ENCODE measurements at places on chromosomes 1 and 21. TPM values are rescaled to one million over a fixed set of nuclear protein-coding genes. Genes with fewer than 3 reads are reported as not detected.

DNA sequence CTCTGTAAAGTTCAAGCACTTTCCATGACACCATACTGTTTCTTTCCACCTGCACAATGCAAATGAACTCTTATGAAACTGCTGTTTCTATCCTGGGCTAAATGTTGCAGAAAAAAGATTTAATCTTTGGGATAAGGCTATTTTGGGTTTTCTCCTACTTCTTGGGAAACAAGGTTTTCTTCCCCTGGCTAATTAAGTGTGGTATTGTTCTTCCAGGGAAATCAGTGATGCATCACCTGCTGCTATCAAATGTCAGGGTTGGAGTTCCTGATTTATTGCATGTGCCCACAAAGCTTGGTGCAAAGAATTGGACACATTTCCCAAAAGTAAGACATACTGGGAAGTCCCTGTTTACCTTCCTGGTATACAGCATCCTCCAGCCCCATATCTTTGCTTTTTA, 6.0 kb upstream of the RGS4 start:
- DNase-seq = no peak

GRCh38 chr1:191022856-191023255, 545.2 kb upstream of the BRINP3 start:
- no peak for DNase-seq

Gene GPA33
- not detected for polyA plus RNA-seq

DNA sequence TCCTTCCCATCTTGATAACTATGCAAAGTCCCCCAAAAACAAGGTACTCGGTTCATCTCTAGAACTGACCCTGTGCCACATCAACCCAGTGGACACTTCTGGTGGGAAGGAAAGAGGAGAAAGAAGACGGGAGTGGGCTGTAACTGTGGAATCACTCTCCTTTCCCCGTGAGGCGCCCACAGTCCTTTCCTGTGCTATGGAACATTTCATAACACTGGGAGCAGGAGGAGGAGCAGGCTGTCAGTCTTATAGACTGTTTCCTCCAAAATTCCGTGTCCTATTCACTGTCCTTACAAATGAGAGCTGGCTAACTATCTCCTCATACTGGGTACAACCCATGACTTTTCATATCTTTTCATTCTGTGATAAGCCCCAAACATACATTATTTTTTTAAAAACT, 40.7 kb downstream of the PLEKHA6 start:
- no peak for DNase-seq

DNA sequence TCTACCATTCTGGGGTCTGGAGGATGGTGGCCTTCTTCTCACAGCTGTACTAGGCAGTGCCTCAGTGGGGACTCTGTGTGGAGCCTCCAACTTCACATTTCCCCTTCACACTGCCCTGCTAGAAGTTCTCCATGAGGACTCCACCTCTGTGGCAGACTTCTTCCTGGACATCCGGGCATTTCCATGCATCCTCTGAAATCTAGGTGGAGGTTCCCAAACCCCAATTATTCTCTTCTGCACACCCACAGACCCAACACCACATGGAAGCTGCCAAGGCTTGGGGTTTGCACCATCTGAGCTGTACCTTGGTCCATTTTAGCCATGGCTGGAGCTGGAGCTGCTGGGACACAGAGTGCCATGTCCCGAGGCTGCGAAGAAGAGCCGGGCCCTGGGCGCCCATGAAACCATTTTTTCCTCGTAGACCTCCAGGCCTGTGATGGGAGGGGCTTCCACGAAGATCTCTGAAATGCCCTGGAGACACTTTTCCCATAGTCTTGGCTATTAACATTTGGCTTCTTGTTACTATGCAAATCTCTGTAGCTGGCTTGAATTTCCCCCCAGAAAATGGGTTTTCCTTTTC, 170.5 kb downstream of the FOXD2 start:
- DNase-seq = no peak

Gene SLC27A3
- 31.5 TPM for polyA plus RNA-seq

DNA sequence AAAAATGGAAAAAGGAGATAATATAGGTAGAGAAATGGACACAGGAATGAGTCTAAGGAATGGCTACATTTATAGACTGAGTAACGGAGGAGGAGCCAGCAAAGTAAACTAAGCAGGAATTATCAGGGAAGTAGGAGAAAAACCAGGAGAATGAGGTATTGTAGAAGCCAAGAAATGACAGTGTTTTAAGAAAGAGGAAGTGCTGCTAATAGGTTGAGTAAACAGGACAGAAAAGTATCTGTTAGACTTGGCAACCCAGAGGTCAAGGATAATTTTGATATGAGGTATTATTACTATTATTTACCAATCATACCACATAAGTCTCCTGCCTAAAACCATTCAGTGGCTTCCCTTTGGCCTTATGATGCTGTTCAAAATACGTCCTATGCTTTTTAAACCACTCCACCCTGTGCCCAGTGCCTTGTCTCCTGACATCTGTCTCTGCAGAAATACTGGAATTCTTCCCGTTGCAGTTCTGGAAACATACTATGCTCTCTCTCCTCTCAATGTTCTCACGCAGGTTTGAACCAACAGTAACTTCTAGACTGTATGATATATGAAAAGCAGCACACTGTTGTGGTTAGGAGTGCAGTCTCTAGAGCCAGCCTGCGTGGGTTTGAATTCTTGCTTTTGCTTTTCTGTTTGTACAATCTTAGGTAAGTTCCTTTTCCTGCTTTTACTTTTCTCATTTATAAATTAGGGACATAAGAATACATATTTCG, 24.6 kb upstream of the NEK7 start:
- no peak for DNase-seq

Gene ZNF695
- 0.23 TPM for polyA plus RNA-seq

Gene FAM72B
- 1.2 TPM for polyA plus RNA-seq

DNA sequence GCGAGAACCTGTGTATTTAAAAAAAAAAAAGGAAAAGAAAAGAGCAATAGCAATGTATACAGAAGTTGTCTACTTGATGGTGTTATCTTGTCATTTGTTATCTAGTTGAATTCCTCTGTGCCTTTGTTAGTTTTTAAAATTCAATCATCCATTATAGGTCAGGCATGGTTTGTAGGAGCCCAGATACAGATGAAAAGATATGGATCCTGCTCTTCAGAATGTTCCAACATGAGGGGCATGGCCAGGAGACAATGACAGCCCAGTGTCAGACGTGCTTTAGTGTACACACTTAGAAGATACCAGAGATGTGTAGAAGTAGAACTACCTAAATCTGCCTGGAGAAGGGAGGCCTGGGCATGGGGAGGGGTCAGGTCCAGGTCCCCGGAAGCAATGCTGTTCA, 16.6 kb downstream of the MTARC2 start:
- DNase-seq = no peak

Gene GRIK3
- polyA plus RNA-seq = 0.97 TPM

Data from ovary (tissue), 10 donors.